ENCODE measurements at places on chromosomes 4 and X.

- no peak for DNase-seq
These were observed 89.0 kb downstream of the GLRA2 start for GRCh38 chrX:14618177-14618965.

DNA sequence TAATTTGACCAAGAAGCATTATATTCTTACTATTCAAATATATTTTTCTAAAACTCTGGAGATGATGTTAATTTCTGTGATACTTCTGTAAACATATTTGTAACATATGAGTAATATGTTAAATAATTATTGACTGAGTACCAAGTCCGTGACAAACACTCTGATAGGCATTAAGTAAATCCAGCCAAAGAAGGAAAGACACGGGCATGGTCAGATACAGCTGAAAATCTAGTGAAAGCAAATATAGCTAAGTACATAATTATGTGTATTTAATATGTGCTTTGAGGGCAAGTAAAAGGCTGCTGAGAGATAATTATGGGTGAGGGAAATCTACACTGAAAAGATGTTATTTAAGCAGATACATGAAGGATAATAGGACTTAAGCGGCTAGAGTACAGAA lies 1263.6 kb upstream of the ADGRL3 start:
- no peak for DNase-seq

DNA sequence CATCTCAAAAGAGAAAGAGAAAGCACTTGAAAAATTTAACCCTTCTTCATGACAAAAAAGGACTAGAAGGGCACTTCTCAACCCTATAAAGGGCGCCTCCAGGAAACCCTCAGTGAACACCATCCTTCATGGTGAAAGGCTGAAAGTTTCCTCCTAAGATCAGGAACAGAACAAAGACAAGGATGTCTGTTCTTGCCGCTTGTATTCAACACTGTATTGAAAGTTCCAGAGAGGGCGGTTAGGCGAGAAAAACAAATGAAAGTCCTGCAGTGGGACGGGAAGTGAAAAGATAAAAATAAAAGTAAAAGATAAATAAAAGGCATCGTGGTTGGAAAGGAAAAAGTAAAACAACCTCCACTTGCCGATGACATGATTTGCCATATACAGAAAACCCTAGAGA lies 50.9 kb downstream of the RNF212 start:
- no peak for DNase-seq

- DNase-seq, result peak; percentile 43
These were observed 945.3 kb upstream of the GRIA3 start for GRCh38 chrX:122238801-122239200.

DNA sequence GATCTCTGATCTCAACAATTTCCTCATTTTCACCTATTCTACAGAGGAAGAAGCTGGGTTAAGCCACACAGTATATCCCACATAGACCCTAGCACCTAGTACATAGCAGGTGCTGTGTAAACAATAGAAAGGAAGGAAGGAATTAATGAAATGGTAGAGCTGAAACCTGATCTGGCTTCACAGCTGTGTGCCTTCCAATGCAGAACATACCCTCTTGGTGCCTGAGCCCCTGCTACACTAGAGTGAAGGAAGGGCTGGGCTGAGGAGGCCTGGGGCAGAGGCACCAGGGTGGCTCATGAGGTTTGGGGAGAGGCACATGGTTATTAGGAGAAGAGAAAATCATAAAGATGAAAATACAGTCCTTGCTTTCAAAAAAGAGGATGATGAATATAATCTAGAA lies 21.3 kb downstream of the LRRC66 start:
- DNase-seq, result no peak

DNA sequence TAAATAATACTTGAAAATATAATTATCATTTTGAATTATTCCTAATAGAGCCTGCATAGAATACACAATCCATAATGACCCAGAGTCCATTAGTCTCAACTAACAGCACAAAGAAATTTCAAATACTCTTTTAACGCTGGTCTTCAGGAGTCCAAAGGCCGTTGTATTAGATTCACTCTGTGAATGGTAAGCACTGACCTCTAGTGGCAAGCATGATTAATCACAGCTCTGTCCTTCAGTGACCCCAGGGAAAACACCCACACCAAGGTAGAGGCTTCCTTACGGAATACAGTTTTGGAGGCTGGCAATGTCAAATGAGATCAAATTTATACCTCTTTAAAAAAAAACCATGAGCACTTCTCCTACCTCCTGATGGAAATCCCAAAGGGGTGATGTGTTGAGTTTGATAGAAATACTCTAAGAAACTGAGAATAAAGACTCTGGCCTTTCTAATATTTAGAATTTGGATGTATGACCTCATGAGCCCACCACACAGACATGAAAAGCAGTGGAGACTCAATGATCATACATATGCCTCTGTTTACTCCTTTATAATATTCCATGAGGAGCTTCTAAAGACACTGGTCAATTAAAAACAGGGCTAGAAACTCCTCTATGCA lies 147.2 kb upstream of the DKK2 start:
- peak; percentile 66 for DNase-seq

DNA sequence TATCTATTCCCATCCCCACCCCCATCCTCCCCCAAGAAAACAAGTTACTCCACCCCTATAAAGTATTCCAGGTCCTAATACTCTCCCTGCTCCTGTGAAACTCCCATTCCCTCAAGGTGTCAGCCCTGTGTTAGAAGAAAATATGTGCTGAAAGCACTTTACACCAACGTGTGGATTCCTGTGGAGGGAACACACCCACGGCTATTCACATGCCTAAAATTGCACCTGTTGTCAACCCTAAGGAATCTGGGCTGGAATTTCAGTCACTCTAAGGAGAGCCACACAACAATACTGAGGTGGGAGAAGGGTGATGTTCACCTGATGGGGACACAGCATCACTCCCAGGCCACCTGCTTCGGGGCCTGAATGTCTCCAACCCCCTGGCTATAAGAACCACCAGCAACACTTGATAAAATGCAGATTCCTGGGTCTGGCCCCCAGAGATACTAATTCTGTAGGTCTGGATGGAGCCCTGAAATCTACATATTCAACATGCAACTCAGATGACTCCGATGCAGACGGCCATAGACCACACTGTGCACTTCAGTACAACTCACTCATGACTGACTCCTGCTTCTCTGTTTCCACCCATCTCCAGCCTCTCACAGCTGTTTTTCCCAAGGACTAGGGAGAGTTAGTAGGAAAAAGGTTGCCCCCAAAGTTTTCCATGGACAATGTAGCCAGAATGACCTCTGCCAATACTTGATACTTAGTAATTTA lies 15.8 kb downstream of the SCD5 start:
- DNase-seq, result no peak

GRCh38 chr4:174213731-174214100 lies 69.8 kb downstream of the FBXO8 start:
- peak; percentile 32 for DNase-seq

- peak; percentile 2 for DNase-seq
These were observed 200.9 kb upstream of the PPP1R2C start for GRCh38 chrX:42978655-42979379.

DNA sequence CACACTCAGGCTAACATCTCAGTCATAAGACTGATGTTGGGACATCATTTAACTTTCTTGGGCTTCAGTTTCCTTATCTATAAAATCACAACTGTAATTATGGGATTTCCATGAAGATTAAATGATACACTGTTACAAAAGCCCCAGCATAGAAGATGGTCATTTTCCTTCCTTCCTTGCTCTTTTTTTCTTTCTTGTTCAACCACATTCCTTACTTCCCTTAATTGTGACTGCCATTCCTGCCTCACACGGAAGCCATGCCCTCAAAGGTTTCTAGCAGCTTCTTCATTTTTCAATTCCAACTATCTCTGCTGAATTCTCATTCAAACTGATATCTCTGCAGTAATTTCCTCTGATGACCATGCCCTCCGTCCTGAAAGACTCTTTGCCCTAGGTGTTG lies 311.8 kb downstream of the PPP3CA start:
- no peak for DNase-seq

DNA sequence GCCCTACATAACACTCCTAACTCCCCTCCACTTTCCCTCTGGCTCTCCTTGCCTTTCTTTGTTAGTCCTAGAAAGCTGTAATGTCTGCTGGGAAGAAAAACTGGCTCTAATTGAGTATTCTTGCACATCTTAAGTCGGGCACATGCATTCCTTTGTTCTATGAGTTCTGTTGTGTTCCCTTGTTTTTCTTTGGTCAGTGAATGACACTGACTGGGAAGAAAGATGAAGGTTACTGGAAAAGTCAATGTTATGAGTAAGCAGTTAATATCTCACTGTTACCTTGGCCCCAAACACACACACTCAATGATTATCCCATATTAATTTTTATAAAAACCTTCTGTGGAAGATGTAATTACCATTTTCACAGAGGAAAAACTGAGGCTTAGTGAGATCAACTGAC lies 215.9 kb downstream of the SOWAHB start:
- DNase-seq, result peak; percentile 23

DNA sequence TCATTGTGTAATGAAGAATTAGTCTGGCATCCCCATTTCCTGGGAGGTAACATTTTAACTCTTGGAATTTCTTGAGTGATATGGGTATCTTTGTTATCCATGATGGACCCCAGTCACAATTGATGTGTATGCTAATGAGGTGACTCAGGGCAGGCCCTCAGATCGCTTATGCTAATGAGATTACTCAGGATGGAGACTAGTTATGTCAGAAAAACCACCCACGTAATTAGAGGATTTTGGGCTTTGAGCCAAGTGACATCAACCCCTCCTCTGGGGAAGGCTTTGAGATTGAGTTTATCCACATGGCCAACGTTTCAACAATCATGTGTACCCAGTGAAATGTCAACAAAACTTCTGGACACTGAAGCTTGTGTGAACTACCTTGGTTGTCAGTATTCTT lies 772.7 kb downstream of the STPG2 start:
- DNase-seq, result peak; percentile 1

DNA sequence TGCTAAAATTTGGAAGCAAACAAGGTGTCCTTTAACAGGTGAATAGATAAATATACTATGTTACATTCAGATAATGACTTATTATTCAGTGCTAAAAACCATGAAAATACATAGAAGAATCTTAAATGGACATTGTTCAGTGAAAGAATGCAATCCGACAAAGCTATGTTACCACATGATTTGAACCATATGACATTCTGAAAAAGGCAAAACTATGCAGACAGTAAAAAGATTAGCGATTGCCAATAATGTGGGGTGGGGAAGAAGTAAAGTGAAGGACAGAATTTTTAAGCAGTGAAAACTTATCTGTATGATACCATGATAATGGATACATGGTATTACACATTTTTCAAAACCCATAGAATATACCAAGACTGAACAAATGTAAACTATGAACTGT lies 926.9 kb downstream of the FAT4 start:
- peak; percentile 37 for DNase-seq

- DNase-seq, result no peak
These were observed 1017.5 kb upstream of the IGFBP7 start for GRCh38 chr4:58127680-58128079.

DNA sequence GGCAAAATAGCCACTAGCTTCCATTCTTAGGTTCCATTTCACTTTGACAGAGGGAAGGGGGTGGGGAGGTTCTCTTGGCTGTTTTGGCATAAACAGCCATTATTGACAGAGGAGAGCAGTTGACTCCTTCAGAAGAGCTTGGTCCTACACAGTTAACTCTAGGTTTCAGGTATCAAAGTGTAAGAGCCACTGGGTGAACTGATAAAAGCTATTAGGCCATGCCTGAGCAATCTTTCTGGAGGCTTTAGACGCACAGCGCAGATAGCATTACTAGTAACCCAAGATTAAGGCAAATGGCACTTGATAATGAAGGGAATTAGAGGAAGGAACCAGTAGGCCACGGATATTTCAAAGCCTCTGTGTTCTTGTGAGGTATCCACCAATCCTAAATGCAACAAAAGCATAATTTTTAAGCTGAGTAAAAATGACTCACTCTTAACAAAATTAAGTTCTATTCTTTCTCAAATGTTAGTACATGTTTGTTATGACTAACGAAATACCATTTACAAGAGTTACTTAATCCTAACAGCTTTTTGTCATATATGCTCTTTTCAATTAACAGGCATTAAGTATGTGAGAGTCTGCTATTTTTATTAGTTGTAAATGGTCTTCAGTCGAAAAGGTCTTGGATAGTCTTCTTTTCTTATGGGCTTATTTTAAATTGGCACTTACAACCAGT lies 53.6 kb downstream of the SLC7A11 start:
- DNase-seq, result peak; percentile 12

DNA sequence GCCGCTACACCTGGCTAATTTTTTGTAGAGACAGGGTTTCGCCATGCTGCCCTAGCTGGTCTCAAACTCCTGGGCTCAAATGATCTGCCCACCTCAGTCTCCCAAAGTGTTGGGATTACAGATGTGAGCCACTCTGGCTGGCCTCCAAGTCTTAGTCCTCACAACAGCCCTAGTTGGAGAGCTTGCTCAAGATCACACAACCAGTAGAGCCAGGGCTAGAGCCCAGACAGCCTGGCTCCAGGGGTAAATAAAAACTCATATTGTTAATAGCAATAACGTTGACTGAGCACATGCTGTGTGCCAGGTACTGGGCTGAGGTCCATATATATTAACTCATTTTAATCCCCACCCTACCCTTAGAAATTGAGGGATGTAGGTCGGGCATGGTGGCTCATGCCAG lies 7.3 kb upstream of the JAKMIP1 start:
- DNase-seq, result no peak

- no peak for DNase-seq
These were observed 22.8 kb upstream of the SH3RF1 start for GRCh38 chr4:169293343-169294176.

DNA sequence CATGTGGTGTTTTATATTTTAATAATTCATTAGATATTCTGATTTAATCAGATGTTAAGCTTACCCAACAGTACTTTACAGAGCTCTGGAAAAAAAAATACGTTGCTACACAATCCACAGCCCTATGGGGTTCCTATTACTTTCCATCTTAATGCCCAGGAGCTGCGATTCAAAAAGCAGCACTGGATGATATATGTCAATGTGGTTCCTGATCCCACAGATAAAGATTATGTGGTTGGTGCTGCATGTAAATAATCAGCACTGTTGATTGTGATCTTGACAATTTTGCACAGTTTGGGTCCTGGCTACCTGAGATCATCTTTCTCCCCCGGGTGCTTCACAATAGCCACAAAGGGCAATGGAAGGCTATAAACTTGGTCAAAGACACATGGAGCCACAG lies 72.7 kb upstream of the DCLK2 start:
- peak; percentile 42 for DNase-seq

DNA sequence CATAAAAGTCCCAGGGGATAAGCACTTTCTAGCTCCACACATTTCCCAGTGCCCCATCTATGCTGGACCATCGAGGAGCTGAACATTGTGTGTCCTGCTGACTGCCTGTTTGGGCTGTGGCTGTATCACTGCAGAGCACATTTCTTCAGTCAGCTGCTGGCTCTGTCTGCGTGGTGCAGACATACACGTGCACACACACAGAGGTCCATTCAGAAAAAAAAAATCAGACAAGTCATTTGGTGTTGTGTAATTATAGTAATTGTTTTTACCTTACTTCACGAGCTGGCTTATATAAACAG lies 1.1 kb upstream of the PDLIM3 start:
- no peak for DNase-seq

DNA sequence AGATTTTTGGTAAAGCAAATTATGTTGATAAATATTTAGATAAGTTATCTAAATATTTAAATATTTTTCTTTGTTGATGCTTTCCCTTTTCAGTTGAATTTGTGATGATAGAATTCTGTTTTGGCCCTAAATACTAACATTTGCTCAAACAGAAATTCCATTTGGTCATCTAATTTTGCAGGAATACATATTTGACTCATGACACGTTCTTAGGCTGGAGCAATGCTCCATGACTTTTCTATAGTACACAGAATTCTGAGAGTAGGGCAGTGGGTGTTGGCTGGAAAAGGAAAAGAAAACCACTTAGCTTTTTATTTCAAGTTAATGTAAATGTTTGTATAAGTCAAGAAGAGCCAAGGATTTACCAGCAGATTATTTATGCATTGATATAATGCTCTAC lies 58.6 kb upstream of the GK2 start:
- peak; percentile 50 for DNase-seq
